ENCODE measurements at places on chromosomes 2 and 18.

DNA sequence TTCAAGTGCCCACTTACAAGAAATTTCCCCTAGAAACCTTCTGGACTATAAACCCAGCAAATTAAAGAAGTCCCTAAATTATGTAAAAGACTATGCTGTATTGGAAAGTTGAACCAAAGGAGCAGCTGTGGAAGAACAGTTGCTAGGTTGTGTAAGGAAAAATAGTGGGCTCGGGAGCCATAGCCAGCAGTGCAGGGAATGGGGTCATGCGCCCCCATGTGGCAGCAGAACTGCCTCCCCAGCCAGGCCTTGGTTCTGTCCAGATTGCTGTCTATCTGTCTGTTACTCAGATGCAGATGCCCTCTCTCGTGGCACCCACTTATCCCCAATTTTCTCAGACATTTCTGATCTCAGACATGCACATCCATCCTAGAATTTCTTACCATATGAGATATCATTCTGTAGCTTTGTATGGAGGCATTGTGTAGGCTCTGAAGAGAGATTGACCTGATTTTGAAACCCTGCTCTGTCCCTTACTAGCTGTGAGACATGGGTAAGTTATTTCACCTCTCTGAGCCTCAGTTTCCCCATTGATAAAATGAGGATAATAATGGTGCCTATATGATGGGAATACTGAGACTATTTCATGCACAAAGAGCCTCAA is 258.3 kb downstream of the SS18 start:
- DNase-seq = peak; percentile 21

- DNase-seq = no peak
These were observed 226.0 kb downstream of the TGIF1 start for GRCh38 chr18:3675994-3676393.

GRCh38 chr2:161165811-161166210 is 5.6 kb downstream of the TANK start:
- DNase-seq = no peak

DNA sequence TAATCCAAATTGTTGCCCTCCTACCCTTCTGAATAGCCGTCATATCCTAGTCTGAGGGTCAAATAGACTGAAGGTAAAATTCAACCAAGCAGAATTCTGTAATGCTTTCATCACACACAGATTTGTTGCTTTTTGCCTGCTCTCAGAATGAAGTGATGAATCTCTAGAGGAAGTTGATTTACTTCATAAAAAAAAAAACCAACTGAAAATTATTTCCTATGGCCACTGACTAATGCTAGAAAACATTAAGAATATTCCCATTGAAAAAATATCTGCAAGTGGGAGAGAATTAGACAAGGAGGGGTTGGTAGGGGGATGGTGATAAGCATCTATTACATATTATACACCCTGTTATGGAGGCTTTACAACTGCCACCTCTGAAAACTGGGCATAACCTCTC is 2.3 kb upstream of the IL1RL2 start:
- no peak for DNase-seq

- DNase-seq = no peak
These were observed 33.8 kb upstream of the SP5 start for GRCh38 chr2:170681311-170681710.

DNA sequence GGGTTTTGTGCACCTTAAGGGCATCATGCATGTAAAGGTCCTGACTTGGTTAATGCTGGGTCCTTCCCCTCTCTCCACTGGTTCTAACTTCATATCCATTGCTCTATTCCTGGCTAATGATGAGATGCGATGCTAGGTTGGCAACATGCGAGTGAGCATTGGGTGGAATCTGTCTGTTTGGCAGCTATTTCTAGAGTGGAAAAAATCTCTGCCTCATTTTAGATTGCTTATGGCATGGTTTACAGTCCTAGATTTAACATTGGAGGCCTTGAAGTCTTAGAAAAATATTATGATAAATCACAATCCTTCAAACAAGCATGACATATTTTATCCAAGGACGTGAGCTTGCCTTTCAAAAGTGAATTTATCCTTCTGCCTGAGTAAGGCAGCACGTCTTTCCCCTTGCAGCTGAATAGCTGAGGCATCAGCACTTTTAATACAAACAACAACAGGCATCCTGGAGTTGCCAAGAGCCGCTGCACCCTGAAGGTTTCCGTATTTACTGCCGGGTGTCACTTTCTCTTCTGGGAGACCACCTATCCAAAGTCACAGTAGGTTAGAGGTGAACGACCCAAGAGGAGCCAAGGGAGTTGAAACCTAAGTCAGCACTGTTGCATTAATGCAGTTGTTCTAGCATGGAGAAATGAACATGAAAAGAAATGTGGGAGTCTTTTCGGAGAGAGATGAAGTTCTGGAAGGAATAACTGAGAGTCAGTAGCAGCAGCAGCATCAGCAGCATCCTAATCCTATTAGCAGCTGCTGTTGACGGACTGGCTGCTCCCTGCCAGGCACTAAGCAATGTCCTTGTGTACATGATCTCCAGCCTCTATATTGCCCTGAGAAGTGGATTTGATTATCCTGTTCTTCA is 78.4 kb downstream of the MAPK4 start:
- no peak for DNase-seq

DNA sequence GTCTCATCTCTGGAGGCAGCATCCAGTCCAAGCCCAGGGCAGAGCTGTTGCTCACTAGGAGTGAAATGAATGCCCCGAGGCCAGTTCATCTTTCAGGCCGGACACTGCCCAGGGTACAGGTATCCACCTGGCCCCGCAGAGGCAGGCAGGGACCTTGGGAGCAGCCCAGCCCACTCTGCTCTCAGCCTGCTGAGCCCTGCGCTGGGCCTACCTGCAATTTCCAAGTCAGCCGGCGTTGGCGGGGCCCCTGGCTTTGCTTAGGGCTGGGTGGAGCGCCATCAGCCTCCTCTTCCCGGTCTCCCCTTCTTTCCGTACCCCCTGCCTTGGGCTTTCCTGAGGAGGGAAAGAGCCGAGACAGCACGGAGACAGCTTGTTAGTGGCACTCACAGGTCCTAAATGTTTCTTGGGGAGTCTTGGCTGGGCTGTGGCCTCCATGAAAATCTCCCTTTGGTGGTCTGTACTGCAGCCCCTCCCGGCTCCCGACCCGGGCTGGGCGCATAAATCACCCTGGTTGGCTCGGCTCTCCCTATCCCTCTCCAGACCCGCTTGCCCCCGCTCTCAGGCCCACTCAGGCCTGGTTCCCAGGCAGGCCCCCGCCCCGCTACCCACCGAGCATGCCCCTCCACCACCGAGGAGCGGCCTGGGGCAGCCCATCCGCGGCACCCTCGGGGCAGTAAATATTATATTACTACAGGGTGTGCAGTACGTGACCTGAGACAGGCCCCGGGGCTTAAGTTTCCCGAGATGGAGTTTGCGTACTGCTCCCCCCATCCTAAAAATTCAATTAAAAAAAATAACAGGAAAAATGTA is 106.7 kb downstream of the DYSF start:
- no peak for DNase-seq

DNA sequence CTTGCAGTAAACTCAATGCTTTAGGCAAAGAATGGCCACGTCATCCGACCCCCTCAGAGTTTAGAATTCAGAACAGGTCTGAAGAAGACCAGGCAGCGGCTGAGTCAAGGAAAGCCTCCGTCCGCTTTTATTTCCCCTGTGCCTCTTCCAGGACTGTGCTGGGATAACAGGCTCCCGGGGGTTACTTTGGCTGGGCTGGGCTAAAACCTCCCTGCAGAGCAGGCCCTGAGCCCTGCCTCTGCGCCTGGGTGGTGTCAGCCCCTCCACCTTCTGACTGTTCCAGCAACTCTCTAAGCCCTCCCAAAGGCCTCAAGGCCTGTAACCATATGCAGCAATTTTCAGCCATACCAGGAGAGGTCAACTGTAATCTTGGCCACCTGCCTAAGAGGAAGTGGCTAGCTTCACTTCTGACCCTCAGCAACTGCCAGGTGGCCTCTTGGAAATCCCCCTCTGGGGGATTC is 166.5 kb downstream of the RPIA start:
- no peak for DNase-seq

DNA sequence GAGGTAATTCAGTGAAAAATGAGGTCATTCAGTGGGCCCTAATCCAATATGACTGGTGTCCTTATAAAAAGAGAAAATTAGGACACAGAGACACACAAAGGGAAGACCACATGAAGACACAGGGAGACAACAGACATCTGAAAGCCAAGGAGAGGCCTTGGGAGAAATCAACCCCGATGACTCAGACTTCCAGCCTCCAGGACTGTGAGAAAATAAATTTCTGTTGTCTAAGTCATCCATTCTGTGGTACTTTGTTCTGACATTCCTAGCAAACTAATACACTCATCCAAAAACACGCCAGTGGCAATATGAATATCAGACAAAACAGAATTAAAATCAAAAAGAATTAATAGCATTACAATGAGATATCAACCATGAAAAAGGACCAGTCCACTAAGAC is 303.7 kb downstream of the SS18 start:
- no peak for DNase-seq

GRCh38 chr18:79971211-79971952 is 6.9 kb downstream of the HSBP1L1 start:
- no peak for DNase-seq

DNA sequence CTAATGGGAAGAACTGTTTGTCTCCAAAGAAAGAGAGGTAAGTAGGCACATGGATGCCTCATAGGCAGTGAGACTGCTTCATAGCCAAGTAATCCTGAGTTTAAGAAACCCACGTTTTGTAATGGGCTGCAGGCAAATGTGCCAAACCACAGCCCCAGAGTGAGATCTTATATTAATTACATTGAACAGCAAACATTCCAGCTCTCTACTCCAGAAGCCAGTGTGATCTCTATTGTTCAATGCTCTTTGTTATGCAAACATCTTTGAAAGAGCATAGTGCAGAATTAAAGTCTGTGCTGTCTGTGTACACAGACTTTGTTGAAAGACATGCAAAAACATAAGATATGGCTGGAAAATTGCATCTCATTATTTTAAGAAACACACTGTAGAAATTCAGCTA is 720.8 kb upstream of the REG3G start:
- no peak for DNase-seq

- no peak for DNase-seq
These were observed 14.5 kb upstream of the DRC1 start for GRCh38 chr2:26387189-26387588.

DNA sequence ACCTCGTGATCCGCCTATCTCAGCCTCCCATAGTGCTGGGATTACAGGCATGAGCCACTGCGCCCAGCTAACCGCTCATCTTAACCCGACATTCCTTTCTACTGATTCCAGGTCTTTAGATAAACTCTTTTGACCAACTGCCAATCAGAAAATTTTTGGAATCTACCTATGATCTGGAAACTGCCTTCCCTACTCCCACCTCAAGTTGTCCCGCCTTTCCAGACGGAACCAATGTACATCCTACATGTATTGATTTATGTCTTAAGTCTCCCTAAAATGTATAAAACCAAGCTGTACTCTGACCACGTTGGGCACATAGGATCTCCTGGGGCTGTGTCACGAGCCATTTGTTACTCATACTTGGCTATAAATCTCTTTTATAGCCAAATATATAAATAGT is 3.2 kb upstream of the NEU2 start:
- no peak for DNase-seq

GRCh38 chr2:66433945-66434678 is 813 bp upstream of the MEIS1 start:
- DNase-seq = no peak

- no peak for DNase-seq
These were observed 712.5 kb upstream of the LRATD1 start for GRCh38 chr2:13919981-13920382.

DNA sequence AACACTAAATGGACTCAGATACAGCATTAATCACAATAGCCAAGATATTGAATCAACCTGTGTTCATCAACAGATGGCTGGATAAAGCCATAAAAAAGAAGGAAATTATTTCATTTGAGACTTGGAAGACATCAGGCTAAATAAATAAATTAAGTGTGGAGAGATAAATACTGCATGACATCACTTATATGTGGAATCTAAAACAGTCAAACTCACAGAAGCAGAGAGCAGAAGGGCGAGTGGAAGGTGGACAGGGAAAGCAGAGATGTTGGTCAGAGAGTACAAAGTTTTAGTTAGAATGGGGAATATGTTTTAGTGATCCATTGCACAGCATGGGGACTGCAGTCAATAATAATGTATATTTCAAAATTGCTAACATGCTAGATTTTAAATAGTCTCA is 207.2 kb downstream of the VAPA start:
- no peak for DNase-seq

GRCh38 chr18:56479841-56480240 is 158.6 kb downstream of the TXNL1 start:
- DNase-seq = no peak

- DNase-seq = peak; percentile 8
These were observed 63.5 kb downstream of the COL5A2 start for GRCh38 chr2:189116087-189116486.

GRCh38 chr2:207662203-207662602 is 37.0 kb upstream of the METTL21A start:
- no peak for DNase-seq

GRCh38 chr2:72925328-72925943 is 8.1 kb downstream of the EMX1 start:
- DNase-seq = no peak

GRCh38 chr2:79876430-79876829 is 363.6 kb downstream of the CTNNA2 start:
- no peak for DNase-seq

- no peak for DNase-seq
These were observed 43.8 kb downstream of the XIRP2 start for GRCh38 chr2:166932032-166932431.

DNA sequence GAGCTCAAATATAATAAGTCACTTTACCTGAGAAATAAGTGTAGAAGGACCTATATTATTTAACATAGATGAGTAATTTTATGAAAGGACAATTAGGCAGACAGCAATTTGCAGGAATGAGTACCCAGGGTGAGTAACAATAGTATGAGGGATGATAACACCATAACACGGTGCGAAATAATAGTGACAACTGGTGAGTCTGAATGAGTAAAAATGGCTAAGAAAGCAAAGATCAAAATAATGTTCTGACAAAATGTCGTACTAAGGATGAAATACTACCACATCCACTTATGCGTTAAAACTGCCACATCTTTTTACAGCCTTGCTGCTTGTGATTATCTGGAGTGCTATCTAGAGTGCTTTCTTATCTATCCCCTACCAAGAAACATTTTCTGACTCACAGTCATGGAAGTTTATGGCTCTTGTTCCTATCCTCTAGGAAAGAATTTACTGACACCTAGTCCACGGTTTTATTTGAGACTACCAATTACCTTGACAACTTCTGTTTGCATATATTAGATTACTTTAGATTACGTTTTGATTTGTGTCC is 929.7 kb downstream of the LRP1B start:
- DNase-seq = no peak

GRCh38 chr2:100293341-100294161 is 28.8 kb downstream of the LONRF2 start:
- DNase-seq = no peak

DNA sequence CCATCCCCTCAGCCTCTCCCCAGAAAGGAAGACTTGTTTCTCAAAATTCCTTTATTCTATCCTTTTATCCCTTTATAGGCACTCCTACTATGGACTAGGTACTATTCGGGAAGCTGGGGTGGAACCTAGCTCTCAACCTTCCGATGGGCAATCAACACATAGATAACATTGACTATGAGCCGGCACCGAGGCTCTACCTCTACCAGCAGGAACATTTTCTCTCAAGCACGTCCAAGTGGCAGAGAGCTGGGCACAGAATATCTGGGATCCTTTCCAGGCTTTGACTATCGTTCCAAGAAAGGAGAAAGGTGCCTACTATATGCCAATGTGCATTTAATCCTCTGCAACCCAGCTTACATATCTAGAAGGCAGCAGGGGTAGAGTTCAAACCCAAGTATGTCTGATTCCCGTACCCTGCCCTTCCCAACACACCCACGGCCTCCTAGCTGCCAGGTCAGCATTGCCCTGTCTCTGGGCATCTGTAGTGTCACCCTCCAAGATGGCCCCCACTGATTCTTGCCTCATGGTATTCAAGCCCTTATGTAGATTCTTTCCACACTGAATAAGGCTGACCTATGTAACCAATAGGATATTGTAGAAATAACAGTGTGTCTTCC is 28.3 kb downstream of the TNS1 start:
- DNase-seq = no peak

Data from stimulated activated CD4-positive, alpha-beta T cell treated with anti-CD3 and anti-CD28 coated beads, Interleukin-15, amount 100 ng/mL, for 24 hours (primary cell).